ENCODE measurements at places on chromosomes 5 and 9.

GRCh38 chr9:137369911-137370764 lies 52.8 kb downstream of the EXD3 start:
- no peak for DNase-seq

- no peak for DNase-seq
Observed at GRCh38 chr9:2780846-2781245, 63.0 kb downstream of the PUM3 start.

DNA sequence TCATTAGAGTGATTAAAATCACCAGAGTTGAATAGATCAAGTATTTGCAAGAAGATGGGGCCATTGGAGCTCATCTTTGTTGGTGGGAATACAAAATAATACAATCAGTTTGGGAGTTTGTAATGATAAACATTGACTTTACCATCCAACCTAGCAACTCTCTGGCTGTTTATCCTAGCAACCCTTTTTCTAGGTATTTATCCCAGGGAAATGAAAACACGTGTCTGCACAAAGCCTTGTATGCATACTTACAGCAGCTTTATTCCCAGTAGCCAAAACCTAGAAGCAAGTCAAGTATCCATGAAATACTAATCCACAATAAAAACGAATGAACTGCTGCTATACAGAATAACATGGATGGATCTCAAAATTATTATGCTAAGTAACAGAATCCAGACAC lies 152.7 kb upstream of the DAB2 start:
- DNase-seq: no peak

- peak; percentile 26 for DNase-seq
Observed at GRCh38 chr5:180135128-180135955, 63.8 kb upstream of the RNF130 start.

DNA sequence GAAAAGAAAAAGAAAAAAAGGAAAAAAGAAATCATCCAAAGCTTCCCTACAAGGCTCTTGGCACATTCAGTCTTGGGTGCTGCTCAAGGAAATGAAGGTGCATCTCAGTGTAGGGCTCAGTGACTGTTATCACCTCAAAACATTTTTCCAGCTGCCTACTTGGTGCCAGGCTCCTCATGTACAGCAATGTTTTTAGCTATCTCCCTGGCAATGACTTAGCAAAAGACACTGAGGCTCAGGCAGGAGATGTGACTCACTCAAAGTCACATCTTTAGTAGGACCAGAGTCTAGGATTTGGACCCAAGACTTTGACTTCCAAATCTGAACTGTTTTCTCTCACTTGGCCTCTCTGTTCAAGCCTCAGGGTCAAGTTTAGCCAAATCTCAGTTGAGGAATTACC lies 264.2 kb downstream of the CRB2 start:
- DNase-seq: no peak

GRCh38 chr5:66180282-66181155 lies 36.4 kb downstream of the SREK1 start:
- DNase-seq: no peak

Measured in stimulated activated CD4-positive, alpha-beta T cell treated with anti-CD3 and anti-CD28 coated beads, Interleukin-4, amount 100 ng/mL, for 48 hours (primary cell).